HFFc6 (cell line): ENCODE measurements at places on chromosomes 3 and 15. TPM values are rescaled to one million over a fixed set of nuclear protein-coding genes. Genes with fewer than 3 reads are reported as not detected.
A peak's percentile ranks its signal among the peaks of the same experiment; 100 is the strongest.

CLRN1 gene
- total RNA-seq = not detected in 3 replicates

COL6A5 gene
- total RNA-seq = not detected in 3 replicates

HYAL1 gene
- total RNA-seq = 0.21 to 0.34 TPM (median 0.26 TPM) in 3 replicates

GPR87 gene
- not detected in 3 replicates for total RNA-seq

FOXB1 gene
- not detected in 3 replicates for total RNA-seq

PCSK6 gene
- total RNA-seq = not detected in 3 replicates

TRH gene
- not detected in 3 replicates for total RNA-seq

DNA sequence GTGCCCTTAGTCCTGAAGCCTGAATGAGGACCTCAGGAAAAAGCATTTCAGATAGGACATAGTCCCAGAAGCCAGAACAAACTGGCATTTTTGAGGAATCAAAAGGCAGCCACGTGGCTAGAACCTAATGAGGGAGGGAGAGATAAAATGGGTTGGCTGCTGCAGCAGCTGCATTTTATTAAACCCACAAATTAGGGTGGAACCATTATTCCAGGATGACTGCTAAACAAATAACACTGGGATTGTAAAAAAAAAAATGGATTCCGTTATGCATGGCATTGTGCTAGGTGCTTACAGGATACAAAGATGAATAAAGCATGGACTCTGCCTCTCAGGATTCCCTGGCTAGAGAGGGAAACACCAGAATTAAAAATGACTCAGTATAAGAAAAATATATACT is 141.5 kb downstream of the SATB1 start:
- peaks cover 16% of the 10 kb centered on the region; the same call in 1 of the 2 replicates for H3K4me1 ChIP-seq
- H3K36me3 ChIP-seq = no peaks in the 10 kb centered on the region
- H3K4me3 ChIP-seq = no peak overlapping the region
- no peak overlapping the region for H3K27ac ChIP-seq

- peak; percentile 97 for DNase-seq
- H3K4me1 ChIP-seq = peaks cover 20% of the 10 kb centered on the region
- peaks cover 19% of the 10 kb centered on the region for H3K36me3 ChIP-seq
- H3K4me3 ChIP-seq = peak overlapping the region; percentile 73
- H3K27ac ChIP-seq = peak overlapping the region; percentile 92
- H3K27me3 ChIP-seq = no peaks in the 10 kb centered on the region
Observed at GRCh38 chr3:9976721-9977709, 9.6 kb downstream of the EMC3 start.

- no peak overlapping the region for H3K4me3 ChIP-seq
- H3K4me1 ChIP-seq = peaks cover 6% of the 10 kb centered on the region; the same call in 1 of the 2 replicates
Observed at GRCh38 chr15:91408476-91409076, 308.5 kb downstream of the SV2B start.

- H3K27ac ChIP-seq = no peak overlapping the region
- H3K36me3 ChIP-seq = no peaks in the 10 kb centered on the region
Observed at GRCh38 chr3:37453393-37454389, 279.3 kb upstream of the LRRFIP2 start.

DNA sequence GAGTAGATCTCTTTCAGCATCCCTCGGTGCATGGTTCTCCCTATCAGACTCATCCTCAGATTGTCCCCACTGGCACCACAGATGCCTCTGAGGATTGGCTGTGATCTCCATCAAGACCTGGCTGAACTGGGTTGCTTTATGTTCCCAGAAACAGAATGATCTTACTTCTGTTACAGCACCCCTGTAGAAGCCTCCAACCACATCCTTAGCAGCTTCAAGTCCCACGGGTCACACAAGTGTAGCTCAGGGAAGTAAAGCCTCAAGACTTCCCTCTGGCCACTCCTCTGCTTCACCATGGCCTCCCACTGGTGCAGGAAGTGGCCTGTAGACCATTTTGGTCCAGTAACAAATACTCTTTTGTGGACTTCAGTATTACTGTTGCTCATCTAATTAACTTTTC is 566.4 kb upstream of the SUCLG2 start:
- no peaks in the 10 kb centered on the region for H3K36me3 ChIP-seq
- H3K4me3 ChIP-seq = no peak overlapping the region
- DNase-seq = no peak
- H3K27ac ChIP-seq = no peak overlapping the region
- H3K4me1 ChIP-seq = no peaks in the 10 kb centered on the region
- no peaks in the 10 kb centered on the region for H3K27me3 ChIP-seq

DNA sequence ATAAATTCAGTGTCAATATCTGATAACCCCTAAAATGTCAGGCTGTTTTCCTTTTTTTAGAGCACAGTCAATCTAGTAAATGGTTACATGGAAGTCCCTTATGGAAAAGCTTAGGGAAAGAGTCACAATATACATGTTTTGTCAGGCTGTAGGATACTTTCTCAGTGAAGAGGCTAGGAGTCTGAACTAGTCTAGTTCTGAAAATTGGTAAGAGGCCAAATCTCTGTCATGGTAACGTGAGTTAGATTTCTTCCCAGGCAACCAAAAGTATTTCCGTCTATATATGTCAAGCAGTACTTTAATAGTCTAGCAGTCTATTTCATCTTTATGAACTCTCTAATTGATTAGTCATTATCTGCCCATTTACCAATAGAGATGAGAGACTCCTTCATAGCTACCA is 215.9 kb upstream of the LRRC3B start:
- no peak overlapping the region for H3K27ac ChIP-seq
- H3K4me1 ChIP-seq = no peaks in the 10 kb centered on the region
- no peaks in the 10 kb centered on the region for H3K36me3 ChIP-seq
- H3K27me3 ChIP-seq = no peaks in the 10 kb centered on the region

GRCh38 chr3:52934630-52935530 is 37.5 kb upstream of the STIMATE start:
- H3K27me3 ChIP-seq = peaks cover 3% of the 10 kb centered on the region; the same call in 1 of the 2 replicates
- H3K4me1 ChIP-seq = peaks cover 7% of the 10 kb centered on the region
- H3K4me3 ChIP-seq = peak overlapping the region; percentile 29; the same call in 1 of the 2 replicates
- peak; percentile 48 for DNase-seq
- no peaks in the 10 kb centered on the region for H3K36me3 ChIP-seq

GRCh38 chr3:152438706-152439105 is 170.0 kb downstream of the MBNL1 start:
- no peak overlapping the region; the same call in 1 of the 2 replicates for H3K4me3 ChIP-seq
- peaks cover 3% of the 10 kb centered on the region; the same call in 1 of the 2 replicates for H3K27me3 ChIP-seq
- H3K4me1 ChIP-seq = peaks cover 80% of the 10 kb centered on the region
- DNase-seq = no peak
- peaks cover 45% of the 10 kb centered on the region for H3K36me3 ChIP-seq

DNA sequence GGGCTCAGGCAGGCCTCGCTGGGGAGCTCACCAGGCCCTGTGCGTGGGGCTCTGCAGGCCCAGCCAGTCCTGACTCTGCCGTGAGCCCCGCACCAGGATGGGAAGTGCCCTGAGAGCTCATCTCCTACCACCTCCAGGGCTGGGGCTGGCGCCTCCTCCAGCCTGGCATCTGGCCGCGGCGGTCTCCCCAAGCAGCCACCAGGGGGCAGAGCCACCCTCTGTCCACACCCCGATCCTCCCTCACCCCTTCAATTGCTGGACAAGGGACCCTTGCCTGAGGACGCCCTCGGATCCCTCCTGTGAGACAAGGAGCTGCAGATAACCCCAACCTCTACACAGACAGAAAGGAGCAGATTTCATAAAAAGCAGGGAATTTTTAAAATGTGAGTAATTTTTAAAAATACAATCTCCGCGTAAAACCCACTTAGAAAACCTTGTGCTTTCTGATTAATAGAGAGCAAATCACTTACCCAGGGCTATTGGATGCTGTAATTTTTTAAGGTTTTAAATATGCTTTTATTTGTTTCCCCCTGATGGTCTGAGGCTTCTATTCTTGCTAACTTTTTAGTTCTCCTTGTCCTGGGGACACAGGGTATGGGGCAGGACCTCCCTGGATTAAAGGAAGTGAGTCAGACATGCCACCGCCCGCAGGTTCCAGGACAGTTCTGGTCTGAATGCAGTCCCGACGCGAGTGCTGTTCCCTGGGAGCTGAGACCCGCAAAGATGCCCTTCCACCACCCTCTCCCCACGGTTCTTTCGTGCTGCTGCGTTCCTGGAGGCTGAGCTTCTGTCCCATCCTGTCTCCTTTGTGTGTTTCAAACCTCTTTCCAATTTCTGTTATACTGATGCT is 52.3 kb upstream of the CHRNA7 start:
- peak; percentile 2 for DNase-seq
- peaks cover 4% of the 10 kb centered on the region for H3K27me3 ChIP-seq
- H3K4me3 ChIP-seq = no peak overlapping the region
- no peak overlapping the region for H3K27ac ChIP-seq

- H3K27me3 ChIP-seq = no peaks in the 10 kb centered on the region; the same call in 1 of the 2 replicates
- peaks cover 17% of the 10 kb centered on the region; the same call in 1 of the 2 replicates for H3K36me3 ChIP-seq
- peak within 1 kb of the TSS; percentile 70 for H3K4me3 ChIP-seq
- peak within 1 kb of the TSS; percentile 92 for H3K27ac ChIP-seq
- peaks cover 67% of the 10 kb centered on the region for H3K4me1 ChIP-seq
Observed at GRCh38 chr3:149474250-149474817, at the start of gene TM4SF4. TM4SF4 (plus strand) TSS chr3:149474697; CDS start chr3:149474878, 181 bp downstream.

GRCh38 chr3:126121632-126122031 is 37.7 kb upstream of the SLC41A3 start:
- DNase-seq = no peak
- H3K4me3 ChIP-seq = no peak overlapping the region
- peaks cover 58% of the 10 kb centered on the region for H3K27me3 ChIP-seq
- no peaks in the 10 kb centered on the region for H3K4me1 ChIP-seq
- no peak overlapping the region for H3K27ac ChIP-seq

GRCh38 chr15:79376383-79376782 is 55.8 kb upstream of the MINAR1 start:
- H3K36me3 ChIP-seq = no peaks in the 10 kb centered on the region
- peaks cover 5% of the 10 kb centered on the region; the same call in 1 of the 2 replicates for H3K27me3 ChIP-seq
- no peak overlapping the region for H3K27ac ChIP-seq
- H3K4me3 ChIP-seq = no peak overlapping the region

GRCh38 chr15:22980189-22981050 is at the start of gene CYFIP1:
CYFIP1 (minus strand) TSS chr15:22980368; CDS start chr15:22947285, 33,083 bp downstream.
- peak within 1 kb of the TSS; percentile 100 for H3K4me3 ChIP-seq
- peak; percentile 68 for DNase-seq

GRCh38 chr15:86588413-86588812 is 508.7 kb downstream of the AGBL1 start:
- no peaks in the 10 kb centered on the region for H3K4me1 ChIP-seq
- peaks cover 5% of the 10 kb centered on the region; the same call in 1 of the 2 replicates for H3K36me3 ChIP-seq
- no peak for DNase-seq
- no peak overlapping the region for H3K27ac ChIP-seq
- no peaks in the 10 kb centered on the region for H3K27me3 ChIP-seq
- no peak overlapping the region for H3K4me3 ChIP-seq

DNA sequence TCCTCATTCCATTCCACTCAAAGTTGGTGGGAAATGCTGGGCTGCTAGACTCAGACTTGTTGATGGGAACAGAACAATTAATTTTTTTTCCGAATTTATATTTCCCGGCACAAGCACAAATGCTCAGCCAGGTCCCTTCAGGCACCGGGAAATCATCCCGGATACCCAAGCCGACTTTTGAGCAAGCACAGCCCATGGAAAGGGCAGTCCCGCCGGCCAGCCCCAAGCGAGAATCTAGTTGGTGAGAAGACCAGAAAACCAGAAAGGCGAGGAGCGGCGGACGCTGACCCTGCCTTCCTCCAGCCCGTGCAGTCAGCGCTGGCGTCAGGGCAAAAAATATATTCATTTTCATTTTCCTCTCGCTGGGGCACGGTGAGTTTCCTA is 763 bp upstream of the ZIC4 start:
- H3K27ac ChIP-seq = no peak overlapping the region
- peaks cover 16% of the 10 kb centered on the region for H3K36me3 ChIP-seq
- DNase-seq = no peak
- peaks cover 71% of the 10 kb centered on the region for H3K27me3 ChIP-seq

- H3K27ac ChIP-seq = no peak overlapping the region
- H3K36me3 ChIP-seq = no peaks in the 10 kb centered on the region
- peak; percentile 27 for DNase-seq
- H3K4me3 ChIP-seq = no peak overlapping the region
- no peaks in the 10 kb centered on the region; the same call in 1 of the 2 replicates for H3K27me3 ChIP-seq
Observed at GRCh38 chr3:52299879-52300611, 12.4 kb downstream of the GLYCTK start.

- H3K4me3 ChIP-seq = no peak overlapping the region
- H3K36me3 ChIP-seq = peaks cover 38% of the 10 kb centered on the region
- no peak overlapping the region for H3K27ac ChIP-seq
- no peak for DNase-seq
Observed at GRCh38 chr3:127707851-127708411, 35.2 kb downstream of the ABTB1 start.

GRCh38 chr3:12974819-12975218 is 98.4 kb downstream of the IQSEC1 start:
- no peak overlapping the region for H3K4me3 ChIP-seq
- no peak for DNase-seq
- H3K4me1 ChIP-seq = no peaks in the 10 kb centered on the region
- H3K36me3 ChIP-seq = no peaks in the 10 kb centered on the region

DNA sequence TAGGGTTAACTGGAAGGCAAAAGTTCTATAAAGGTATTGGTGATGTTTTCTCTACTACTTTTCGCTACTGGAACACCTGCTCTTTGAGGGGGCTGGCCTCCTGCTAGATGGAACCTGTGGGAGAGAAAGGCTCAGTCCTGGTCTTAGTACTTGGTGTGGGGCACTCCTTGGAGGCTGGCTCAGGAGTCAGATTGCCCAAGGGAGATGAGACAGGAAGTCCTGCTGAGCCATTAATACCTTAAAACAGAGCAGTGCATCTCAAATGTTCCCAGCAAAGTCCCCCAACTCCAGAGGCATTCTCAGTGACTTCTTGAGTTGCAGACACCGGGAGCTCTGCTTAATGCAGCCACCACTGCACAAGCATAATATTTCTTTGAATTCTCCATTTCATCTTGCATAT is 3.1 kb upstream of the ADAMTSL3 start:
- no peaks in the 10 kb centered on the region for H3K4me1 ChIP-seq
- H3K27me3 ChIP-seq = no peaks in the 10 kb centered on the region
- no peak overlapping the region for H3K4me3 ChIP-seq
- no peaks in the 10 kb centered on the region for H3K36me3 ChIP-seq

- peaks cover 17% of the 10 kb centered on the region for H3K27me3 ChIP-seq
- peak overlapping the region; percentile 98 for H3K27ac ChIP-seq
- peaks cover 49% of the 10 kb centered on the region for H3K36me3 ChIP-seq
- H3K4me3 ChIP-seq = peak overlapping the region; percentile 98
- DNase-seq = no peak
Observed at GRCh38 chr15:37098468-37099318, 1.7 kb downstream of the MEIS2 start.

DNA sequence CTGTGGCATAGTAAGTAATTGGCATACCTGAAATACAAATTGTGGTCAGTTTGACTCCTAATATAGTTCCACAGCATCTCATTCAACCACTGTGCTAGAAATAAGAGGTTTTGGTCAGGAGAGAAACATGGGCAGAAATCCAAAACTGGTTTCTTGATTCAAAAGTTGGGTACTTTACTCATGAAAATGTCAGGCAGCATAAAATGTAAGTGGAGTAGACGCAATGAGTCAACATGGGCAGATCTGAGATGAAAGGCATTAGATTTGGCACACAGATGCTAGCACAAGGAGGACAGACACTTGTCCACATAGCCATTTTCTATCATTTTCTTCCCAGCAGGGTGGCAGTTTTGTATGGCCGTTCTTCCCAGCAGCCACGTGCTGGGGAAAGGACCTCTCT is 255.8 kb upstream of the CDIN1 start:
- H3K4me3 ChIP-seq = no peak overlapping the region
- H3K36me3 ChIP-seq = peaks cover 4% of the 10 kb centered on the region; the same call in 1 of the 2 replicates
- H3K27ac ChIP-seq = no peak overlapping the region
- no peaks in the 10 kb centered on the region; the same call in 1 of the 2 replicates for H3K27me3 ChIP-seq
